ENCODE measurements at places on chromosomes 1 and 21. TPM values are rescaled to one million over a fixed set of nuclear protein-coding genes. Genes with fewer than 3 reads are reported as not detected.
A peak's percentile ranks its signal among the peaks of the same experiment; 100 is the strongest.

Gene CCDC181
- total RNA-seq = 0.63 TPM

Gene CLCN6
- 30.4 TPM for total RNA-seq

Gene NFASC
- 0.13 TPM for total RNA-seq

Gene GJA9
- not detected for total RNA-seq

Gene RAP1GAP
- 3.8 TPM for total RNA-seq

Gene IGSF3
- 51.7 TPM for total RNA-seq

Gene HMGN2
- 295 TPM for total RNA-seq

Gene LCE3C
- total RNA-seq = not detected

Gene CORT
- total RNA-seq = 0.68 TPM

Gene ARHGEF2
- total RNA-seq = 201 TPM

Gene NBPF6
- not detected for total RNA-seq

DNA sequence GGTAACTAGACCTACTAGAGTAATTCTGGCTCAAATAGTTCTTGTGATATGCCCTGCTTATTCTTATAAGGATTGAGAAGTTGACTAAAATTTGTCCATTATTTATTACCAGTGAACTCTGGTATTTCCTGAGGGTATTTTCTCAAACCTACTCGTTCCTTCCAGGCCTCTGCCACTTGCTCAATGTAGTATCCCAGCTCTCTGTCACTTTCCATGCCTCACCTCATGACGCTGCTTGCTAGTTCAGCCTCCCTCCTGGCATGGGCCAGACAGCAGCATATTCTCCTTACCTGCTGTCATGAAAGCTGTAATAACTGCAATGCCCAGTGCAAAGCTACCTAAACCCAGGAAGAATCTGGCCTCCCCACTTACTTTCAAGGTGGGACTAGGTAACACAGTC lies 602.9 kb upstream of the ADAMTS5 start:
- DNase-seq = no peak

DNA sequence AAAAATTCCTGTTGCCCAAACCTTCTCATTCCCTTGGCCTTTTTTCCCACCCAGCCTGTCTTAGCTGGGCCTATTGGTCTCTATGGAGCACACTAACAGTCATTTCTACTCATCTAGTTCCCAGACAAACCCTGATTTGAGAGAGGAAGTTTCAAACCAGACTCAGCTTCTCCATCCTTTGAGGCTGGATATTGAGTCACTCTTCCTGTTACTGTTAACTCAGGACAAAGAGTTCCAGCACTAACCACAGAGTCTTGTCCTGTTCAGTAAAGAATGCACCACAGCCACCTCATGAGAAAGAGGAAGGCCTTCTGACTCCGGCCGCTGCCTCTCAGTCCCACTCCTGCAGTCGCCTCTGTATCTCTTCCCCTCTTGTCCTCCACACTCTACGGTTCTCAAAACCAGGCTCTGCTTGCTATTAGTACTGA lies 137.8 kb downstream of the PTPRC start:
- DNase-seq = no peak

- no peak for DNase-seq
These were observed 5.8 kb downstream of the VWA1 start for GRCh38 chr1:1441002-1441888.

GRCh38 chr1:175254190-175254589 lies 61.6 kb upstream of the KIAA0040 start:
- DNase-seq = no peak

DNA sequence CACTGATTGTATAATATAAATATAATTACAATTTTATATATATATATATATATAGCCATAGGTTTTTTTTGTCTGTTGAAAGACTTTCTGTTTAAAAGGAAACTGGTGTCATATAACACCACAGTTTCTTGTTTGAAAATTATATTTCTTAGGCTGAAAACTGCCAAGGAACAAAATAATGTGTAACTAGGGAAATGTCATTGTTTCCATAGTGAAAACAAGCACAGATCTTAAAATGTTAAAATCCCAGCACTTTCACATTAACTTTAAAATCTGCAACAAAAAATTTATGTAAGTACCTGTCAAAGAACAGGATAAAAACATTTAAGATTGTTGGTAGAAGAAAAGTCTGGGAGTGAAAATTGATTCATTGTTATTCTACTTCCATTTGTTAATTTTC lies 104.2 kb downstream of the ATP6V1G3 start:
- no peak for DNase-seq

- no peak for DNase-seq
These were observed 46.9 kb upstream of the POFUT2 start for GRCh38 chr21:45334591-45335081.

DNA sequence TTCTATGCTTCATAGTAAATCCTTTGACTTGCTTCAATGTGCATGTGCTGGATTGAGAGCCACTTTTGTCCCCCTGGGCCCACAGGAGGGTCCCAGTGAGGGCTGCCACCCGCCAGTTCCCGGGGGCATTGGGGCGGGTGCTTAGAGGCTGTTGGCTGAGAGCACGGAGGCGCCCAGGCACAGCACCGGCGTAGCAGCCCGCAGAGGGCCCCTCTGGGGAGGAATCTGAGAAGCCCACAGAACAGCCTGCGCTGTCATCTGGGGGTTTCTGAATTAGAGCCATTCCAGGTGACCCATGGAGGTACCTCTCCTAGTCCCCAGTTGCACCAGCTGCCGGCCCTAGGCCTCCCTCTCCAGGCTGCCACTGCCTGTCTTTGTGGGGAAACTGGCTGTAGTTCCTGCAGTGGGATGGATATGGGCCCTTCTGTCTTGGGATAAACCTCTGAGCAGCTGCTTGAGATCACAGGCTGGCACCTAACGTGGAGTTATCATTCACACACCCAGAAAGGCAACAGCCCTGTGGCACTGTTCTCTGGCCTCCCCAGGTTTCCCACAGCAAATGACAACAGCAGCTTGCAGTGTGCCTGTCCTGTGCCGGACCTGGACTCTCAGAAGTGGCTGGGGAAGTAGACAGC lies 39.5 kb downstream of the TMEM51 start:
- no peak for DNase-seq

- DNase-seq = no peak
These were observed 19.0 kb downstream of the IGSF21 start for GRCh38 chr1:18126616-18127015.

GRCh38 chr1:113874012-113874879 lies 2.7 kb upstream of the PTPN22 start:
- DNase-seq = no peak

DNA sequence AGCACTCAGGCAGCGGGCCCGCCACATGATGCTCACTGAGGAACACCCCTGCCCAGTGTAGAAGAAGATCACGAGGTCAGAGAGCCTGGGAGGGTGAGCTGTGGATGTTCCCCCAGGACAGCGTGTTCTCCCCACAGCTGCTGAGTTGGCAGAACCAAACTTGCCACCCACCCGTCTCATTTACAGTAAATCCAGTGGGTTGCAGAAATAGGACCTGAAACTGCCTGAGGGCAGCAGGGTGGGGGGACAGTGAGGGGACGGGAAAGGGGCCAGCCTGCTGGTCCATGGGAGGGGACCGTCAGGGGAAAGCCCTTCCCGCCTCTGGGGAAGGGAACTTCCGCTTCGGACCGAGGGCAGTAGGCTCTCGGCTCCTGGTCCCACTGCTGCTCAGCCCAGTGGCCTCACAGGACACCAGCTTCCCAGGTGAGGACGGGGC lies at the start of gene C1QB:
TSS of gene C1QB (plus strand) at position 356 of the 436 bp plus-strand sequence. CDS start 6,227 bp downstream, outside the sequence.
- no peak for DNase-seq

- no peak for DNase-seq
These were observed 136.4 kb downstream of the SETD4 start for GRCh38 chr21:35923971-35924370.

DNA sequence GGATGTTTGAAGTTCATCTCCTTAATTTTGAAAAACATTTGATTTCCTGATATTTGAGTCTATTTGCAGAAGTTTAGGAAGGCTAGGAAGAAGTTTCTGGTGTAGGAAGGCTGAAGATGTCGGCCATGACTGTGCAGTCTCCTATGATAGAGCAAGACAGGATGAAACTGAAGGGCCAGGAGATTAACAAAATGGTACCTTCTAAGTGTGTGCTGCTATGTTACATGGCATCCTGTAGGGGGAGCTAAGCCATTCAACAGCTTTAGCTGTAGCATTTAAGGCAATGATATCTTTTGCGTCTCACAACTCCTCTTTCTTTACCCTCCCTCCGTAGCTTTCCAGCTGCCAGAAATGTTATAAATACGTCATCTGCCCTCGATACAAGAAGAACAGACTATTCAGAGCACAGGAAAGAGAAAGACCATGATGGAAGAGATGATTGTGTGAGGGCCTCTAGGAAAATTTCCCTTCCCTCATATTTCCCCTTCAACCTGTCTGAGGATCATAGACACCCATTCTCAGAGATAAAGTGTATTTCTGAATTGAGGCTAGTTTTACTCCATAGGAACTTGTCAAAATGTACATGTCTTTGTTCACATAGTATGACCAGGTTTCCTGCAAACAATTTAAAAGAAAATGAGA lies 61.1 kb downstream of the XCL1 start:
- no peak for DNase-seq

DNA sequence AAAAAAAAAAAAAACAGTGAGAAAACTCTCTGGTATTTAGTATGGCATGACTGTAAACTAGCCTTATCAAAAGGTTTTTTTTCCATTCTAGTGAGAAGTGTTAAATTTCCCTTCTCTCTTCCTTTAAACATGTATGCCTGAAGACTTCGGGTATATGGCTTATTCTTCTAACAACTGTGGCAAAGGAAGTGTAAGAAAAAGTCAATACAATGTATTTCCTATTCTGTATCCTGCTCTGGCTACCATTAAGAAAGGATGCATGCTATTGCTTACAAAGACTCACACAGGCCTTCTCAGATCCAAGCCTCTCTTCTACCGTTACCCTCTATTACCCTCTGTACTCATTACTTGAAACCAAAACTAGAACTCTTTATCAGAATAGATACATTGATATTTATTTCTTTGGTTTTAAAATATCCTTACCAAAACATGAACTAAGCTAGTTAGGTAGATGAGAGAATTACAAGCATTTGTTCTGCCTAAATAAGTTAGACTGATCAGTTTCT lies 8.4 kb downstream of the CEPT1 start:
- no peak for DNase-seq

DNA sequence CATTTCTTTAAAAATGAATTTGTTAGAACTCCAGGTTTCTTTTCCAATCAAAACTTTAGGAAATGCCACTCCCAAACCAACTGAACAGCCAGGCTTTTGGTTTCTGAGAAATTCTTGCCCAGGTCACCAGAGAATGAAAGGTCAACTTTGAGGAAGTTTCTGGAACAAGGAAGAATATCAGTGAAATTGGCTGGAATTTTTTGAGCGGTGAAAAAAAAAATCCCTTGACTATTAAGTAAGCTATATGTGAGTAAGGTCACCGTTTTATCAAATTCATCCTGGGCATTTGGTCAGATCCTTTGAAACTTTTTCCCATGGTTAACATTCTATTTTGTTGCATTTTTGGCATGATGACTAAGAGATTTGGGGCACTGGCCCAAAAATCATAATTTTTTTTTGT lies 469.3 kb downstream of the LTN1 start:
- DNase-seq = no peak

- no peak for DNase-seq
These were observed 75.0 kb downstream of the CD46 start for GRCh38 chr1:207826557-207827487.

- no peak for DNase-seq
These were observed 13.1 kb downstream of the ZNF326 start for GRCh38 chr1:90007979-90008404.

- no peak for DNase-seq
These were observed 15.1 kb downstream of the S100A7A start for GRCh38 chr1:153431427-153431826.

GRCh38 chr1:93616221-93616995 lies 65.2 kb downstream of the BCAR3 start:
- DNase-seq = no peak

- DNase-seq = no peak
These were observed 87.9 kb downstream of the SUSD4 start for GRCh38 chr1:223276029-223276428.

DNA sequence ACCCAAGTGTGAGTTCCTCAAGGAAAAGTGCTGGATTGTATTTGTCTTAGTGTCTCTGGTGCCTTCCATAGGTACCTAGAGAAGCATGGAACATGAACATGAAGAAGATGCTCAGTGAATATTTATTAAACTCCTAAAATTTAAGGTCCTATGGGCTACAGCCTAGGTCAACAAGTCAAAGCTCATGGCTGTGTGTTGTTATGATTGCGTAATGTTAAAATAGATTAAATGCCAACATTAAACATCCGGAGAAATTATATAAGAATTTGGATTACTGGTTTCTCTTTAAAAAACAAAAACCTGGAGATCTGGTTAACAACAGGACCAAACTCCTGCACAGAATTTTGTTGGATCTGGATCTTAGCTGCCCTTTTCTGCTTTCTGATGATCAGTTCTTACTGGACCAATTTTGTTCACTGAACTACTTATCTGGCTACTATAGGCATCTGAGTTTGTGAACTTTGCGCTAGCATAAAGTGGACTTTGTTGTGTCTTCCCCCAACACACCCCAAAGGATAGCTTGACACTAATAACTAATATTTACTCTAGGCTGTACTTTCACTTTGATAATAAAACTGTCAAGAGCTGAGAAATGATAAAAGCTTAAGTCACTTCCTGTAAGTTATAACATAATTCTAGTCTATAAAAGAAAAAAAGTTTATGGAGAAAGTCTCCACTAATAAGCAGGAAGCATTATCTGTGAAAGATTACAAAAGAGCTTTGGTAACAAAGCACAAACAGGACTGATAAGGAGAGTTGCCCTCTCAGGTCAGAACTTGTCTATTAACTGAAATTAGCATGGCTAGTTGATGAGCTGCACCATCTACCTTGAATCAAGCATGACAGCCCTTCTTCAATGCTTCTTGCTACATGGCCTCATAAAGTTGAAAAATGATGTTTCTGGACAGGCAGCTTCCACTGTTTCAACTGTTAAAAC lies 20.7 kb downstream of the F5 start:
- no peak for DNase-seq

- DNase-seq = no peak
These were observed 41.6 kb downstream of the LAMC2 start for GRCh38 chr1:183227422-183228346.

GRCh38 chr1:161158316-161159010 lies 837 bp upstream of the USP21 start:
- DNase-seq = no peak

GRCh38 chr1:19918057-19918456 lies 5.4 kb downstream of the PLA2G2E start:
- peak; percentile 93 for DNase-seq

DNA sequence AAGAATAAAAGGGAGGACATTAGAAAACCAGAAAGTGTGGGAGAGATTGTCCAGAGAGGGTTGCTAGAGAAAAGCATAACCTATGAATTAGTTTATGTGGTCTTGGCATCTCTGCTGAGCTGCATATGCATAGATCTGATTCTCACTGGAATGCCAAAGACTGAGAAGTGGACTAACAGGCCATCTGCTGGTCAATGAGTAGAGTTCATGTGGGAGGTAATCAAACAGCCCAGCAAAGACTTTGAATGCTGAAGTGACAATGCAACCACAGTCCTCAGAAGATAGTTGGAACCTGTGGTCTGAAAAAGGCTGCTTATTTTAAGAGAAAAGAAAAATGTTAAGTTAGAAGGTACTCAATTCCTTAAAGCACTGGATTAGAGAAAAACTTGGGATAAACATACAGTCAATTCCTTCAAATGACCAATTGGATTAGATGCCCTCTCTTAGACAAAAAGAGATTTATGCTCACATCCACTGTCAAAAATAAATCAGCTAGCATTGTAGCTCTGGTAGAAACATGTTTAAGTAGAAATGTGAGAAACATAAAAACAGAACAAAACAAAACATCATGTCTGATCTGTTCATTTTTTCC lies 382.8 kb downstream of the AMY1C start:
- DNase-seq = no peak
